DMS53 (cell line): ENCODE measurements at places on chromosomes 7 and 10.

DNA sequence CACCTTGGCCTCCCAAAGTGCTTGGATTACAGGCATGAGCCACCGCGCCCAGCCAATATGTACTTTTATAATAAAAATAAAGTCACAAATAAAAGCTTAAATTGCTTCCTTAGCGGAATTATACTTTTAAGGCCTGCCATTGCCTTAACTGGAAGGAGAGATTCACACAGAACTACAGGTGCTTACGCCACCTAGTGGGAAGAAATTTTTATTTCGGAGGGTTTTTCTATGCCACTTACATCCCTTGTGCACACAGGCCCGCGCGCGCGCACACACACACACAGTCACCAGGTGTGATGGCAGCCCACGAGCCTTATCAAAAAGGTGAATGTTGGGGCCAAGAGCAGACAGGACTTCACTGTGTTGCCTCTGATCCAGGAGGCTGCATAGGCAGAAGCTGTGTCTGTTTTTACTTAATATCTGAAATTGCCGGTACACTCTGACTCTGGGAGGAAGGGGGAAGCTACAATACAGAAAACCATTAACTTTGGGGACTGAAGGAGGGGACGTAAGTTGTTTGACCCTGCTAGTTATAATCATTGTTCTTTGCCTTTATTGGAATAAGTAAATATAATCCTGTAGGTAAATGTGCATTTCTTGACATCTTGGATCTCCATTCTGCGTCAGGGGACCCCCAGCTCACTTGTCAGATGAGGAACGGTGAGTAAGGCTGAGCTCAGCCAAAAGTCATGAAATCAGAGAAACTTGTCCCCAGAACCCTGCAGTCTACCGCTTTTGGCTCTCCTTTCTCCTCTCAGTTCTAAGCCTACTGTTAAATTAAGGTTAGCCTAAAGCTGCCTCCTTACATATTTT is 87.1 kb downstream of the SLC16A9 start:
- DNase-seq = peak; percentile 89

DNA sequence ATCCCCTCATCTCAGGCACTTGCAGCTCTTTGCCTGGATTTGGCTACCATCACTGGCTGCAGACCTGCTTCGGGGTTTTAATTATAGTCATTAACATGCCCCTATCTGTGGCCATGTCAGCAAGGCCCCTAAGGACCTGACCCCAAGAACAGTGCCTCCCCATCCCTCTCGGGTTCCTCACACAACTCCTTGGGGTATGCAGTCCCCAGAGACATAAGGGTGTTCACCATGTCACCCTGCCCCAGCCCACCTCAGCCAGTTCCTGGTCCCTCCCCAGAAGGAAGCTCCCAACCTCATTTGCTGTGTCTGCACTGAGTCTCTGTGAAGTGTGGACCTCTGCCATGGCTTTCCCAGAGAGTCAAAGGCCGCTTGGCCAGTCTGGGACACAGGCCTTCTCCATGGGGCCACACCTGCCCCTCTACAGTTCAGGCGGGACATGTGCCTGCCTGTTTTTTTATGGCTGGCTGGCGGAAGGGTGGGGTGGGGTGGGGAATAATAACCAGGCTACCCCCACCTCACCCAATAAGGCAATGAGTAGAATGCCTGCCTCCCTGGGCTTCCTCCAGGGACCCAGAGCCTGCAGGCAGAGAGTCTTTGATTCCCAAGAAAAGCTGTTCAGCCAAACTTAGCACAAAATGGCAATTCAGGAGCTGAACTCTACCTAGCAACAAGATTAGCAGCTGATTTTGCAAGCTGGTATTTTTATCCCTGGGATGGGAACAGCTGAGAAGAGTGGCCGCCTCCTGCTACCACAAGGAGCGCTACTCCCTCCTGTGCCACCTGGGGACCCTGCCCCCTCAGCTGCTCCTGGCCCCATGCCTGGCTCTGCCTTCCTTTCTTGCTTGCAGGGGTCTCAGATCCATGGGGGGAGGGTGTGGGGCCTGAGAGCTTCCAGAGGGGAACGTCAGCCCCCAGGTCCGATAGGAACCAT is 23.7 kb upstream of the CAMK2B start:
- no peak for DNase-seq

DNA sequence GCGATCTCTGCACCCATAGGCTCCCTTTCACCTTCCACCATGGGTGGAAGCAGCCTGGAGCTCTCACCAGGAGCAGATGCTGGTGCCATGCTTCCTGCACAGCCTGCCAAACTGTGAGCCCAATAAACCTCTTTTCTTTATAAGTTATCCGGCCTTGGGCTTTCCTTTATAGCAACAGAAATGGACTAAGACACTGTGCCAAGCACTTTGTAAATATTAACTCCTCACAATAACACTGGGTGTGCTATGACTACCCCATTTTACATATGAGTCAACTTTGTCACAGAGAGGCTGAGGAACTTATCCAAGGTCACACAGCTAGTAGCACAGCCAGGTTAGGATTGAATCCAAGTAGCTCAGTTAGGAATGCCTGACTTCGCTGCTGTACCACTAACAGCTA is 79.7 kb upstream of the KCNMA1 start:
- DNase-seq = no peak

GRCh38 chr7:13651167-13651566 is 338.3 kb downstream of the ETV1 start:
- no peak for DNase-seq

GRCh38 chr7:32658467-32658869 is 163.2 kb downstream of the AVL9 start:
- peak; percentile 42 for DNase-seq

DNA sequence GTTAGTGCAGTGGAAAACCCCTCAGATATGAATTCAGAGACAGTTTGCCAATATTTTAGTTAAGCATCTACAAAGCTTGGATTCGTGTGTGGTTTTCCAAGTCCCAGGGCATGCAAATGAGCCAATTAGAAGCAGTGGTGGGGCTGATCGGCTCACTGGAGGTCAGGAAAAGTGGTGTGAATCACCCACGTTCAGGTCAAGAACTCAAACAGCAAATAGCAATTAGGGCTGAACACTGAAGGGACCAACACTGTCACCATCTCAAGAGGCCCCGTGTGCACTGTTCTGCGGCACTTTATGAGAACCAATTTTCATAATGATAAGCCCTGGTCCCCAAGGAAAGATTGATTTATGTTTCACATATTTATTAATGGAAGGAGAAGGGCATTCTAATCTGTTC is 68.9 kb downstream of the ADARB2 start:
- no peak for DNase-seq

DNA sequence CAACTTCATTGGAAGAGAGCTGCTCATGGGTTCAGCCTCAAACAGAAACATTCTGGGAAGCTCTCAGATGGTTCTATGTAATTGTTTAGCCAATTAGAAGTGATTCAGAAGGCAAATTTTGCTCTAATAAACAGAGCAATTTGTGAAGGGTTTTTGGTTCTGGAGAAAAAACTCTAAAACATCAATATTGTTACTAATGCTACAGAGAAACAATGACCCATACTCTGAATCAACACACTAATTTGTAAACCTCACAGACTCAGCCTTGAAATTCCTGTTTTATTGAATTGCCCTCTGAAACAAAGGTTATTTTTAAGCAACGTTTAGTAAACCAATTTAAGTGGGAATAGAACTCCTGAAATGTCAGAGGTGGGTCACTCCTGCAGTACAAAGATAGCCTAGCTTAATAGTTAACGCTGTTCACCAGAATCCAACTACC is 171.6 kb upstream of the SVIL start:
- no peak for DNase-seq

GRCh38 chr10:69503001-69503895 is 52.0 kb downstream of the TSPAN15 start:
- DNase-seq = no peak

DNA sequence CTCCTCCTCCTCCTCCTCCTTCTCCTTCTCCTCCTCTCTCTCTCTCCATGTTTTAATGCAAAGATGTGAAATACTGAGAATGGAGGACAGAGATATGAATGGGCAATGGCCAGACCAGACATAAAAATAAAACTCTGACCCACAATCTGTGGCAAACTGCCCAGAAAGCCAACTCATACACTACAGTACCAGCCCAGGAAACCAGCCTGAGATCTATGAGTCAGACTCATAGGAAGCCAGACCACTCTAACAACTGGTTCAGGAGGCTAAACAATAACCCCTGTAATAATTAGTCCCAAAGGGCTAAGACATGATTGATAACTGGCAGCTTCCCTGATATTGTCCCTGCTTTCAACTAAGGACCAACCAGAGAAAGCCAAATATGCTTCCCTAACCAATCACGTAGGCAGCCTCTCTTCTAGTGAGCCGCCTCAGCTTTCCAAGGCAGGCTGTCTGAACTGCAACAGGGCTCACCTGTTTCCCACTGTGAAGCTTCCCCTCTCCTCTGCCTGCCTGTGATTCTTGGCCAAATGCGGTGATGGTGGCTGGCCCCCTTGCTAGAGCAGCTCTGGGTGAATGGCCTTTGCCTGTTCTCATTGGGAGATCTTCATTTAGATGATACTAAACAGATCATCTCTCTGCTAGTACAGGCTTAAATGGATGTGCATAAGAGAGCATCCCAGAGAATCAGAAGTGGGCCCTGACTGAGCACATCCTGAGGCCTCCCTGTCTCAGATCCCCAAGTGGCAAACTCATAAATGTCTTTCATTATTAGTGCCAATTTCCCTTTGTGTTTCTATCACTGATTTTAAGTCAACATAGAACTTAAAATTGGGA is 817.6 kb downstream of the TNS3 start:
- peak; percentile 71 for DNase-seq

DNA sequence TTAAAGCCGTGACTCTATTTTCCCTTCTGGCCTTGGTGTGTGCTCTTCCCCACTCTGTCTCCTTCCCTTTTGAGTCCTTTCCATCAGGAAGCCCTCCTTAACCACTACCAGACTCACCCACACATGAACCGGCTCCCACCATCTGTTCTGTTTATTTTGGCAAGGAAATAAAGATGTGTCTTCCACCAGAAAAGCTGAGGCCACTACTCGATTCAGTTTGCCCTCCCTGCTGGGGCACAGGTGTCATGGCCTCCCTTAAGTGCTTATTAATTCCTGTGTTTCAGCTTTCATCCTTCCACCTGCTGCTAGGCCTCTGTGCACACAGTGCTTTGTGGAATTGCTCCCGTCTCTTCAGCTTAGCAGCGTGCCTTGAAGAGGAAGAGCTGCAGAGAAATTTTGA is 16.7 kb downstream of the POR start:
- peak; percentile 98 for DNase-seq

DNA sequence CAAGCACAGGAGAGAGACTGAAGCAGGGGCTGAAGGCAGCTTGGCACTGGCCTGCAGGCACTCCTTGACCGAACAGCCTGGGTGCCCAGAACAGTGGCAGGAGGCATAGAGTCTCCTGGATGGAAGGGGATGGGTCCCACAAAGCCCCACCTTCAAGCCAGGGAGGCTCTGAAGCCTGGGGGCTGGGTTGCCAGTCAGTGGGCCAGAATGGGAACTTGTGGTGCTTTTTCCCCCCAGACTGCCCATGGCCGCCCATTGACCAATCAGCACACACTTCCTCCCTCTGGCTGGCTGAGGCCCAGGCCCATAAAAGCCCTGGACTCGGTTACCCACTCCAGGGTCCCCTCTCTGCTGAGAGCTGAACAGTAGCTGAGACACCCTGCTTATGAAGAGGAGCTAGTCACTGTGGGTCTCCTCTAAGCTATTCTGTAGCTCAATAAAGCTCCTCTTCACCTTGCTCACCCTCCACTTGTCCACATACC is 109.6 kb downstream of the ELAPOR2 start:
- DNase-seq = no peak
